ENCODE measurements at places on chromosomes 7 and 10.
A peak's percentile ranks its signal among the peaks of the same experiment; 100 is the strongest.

DNA sequence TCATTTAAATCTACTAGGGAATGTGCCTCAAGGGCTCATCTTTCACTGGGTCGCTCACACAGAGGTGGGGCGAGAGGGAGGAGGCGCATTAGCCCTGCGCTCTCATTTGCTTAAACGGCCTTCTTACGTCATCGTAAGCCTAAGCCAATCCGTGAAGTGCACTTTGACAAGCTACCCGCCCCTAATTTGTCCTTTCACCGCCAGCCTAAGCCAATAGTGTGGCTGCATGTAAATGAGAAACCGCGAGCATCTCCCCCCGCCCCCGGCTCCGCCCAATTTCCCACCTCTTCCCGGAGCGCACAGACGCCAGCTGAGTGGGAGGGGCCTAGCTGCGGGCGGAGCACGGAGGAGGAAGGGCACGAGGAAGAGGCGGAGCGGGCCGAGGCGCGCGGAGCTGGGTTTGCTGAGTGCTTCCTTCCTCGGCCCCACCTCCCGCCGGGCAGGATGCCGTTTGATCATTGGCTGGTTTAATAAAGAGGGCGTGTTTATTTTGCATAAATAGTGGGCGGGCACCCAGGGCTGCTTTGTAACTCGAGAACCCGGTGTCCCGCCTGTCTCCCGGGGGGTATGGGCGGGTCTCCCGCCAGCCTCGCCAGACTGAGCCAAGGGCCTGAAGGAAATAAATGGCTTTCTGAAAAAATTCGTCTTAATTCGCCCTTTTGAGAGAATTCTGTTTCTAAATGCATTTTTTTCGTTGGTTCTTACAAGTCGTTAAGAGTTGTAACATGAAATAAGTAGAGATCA lies 289.6 kb upstream of the NFE2L3 start:
- no peak for DNase-seq

GRCh38 chr10:28020993-28021982 lies 22.4 kb upstream of the ODAD2 start:
- DNase-seq = no peak

- DNase-seq = no peak
These were observed 557 bp downstream of the HOXA11 start for GRCh38 chr7:27184337-27185012.

- no peak for DNase-seq
These were observed 26.1 kb upstream of the ACTR3B start for GRCh38 chr7:152733286-152733934.

- no peak for DNase-seq
These were observed 1340.4 kb downstream of the XPNPEP1 start for GRCh38 chr10:108582888-108583287.

DNA sequence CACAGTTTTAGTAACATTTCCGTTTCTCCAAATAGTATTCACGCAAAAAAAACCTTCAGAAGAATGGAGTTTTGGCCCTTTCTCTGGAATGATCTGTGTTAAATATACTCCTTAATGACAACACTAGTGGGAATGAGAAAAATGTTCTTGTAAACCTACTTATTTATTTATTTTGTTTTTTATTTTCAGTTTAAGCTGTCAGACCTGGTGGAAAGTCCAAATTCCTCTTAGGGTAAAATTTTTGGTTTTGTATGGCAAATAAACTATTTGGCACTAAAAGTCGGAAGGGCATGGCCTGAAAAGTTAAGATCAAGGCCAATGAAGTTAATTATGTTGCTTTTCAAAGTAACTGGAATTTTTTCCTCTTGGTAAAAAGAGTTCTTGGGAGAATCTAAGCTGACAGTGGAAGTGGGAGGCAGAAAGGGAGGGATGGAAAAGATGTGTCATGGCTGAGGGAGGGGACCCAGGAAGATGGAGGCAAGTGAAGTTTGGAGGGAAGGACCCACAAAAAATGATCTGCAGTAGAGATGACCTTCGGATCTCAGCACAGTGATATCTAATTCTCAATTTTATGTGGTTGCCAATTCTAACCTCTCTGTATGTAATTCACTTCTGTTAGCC lies 33.5 kb upstream of the VPS41 start:
- DNase-seq = no peak

DNA sequence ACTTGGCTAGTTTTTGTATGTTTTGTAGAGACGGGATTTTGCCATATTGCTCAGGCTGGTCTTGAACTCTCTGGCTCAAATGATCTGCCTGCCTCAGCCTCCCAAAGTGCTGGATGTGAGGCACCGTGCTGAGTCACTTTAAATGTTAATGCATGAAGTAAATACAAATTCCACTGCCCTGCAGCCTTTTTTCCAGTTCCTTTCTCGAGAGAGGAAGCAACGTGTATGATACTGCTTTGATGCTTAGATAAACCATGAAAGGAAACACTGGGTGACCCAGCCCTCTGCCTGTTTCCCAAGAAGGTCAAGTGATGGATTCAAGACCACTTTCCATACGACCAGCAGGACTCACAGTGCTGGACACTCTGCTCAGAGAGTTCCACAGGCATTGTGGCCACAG lies 11.3 kb upstream of the MRPS24 start:
- no peak for DNase-seq

DNA sequence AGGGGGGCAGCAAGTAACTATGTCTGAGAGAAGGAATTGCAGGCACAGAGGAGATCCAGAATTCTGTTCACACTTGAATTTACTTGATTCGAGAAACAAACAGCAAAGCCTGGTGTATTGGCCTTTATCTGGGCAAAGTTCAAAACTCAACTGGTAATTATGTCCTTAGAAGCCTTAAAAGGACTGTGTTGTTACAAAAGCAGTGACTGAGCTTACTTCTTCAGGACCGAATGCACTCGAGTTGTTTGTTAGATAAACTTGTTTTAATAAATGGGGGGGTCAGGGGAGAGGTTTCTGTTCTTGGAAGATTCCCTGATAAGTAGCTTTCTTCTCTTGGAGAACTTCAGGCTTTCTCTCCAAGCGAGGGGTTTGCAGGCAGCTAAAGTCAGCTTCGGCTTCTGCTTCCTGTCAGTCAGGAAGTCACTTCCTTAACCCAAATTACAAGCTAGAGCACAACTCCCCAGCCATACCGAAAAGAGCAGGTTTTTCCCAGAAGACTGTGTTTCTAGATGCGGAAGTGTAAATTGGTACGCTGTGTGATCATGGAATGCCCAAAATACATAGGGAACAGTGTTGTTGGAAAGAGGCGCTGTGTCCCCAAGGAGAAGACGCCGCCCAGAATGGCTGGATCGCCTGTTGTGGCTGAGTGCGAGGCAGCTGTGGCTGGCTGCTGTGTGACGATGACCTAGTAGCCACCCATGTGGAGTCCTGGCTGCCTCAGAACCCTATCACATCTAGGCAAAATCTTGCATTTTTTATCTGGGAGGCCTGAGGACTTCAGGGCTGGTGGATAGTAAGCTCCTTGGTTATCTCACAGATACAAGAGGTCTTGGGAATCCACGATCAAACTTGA lies 110.4 kb downstream of the TCF7L2 start:
- peak; percentile 18 for DNase-seq
